ENCODE measurements at places on chromosomes 6 and 20.

DNA sequence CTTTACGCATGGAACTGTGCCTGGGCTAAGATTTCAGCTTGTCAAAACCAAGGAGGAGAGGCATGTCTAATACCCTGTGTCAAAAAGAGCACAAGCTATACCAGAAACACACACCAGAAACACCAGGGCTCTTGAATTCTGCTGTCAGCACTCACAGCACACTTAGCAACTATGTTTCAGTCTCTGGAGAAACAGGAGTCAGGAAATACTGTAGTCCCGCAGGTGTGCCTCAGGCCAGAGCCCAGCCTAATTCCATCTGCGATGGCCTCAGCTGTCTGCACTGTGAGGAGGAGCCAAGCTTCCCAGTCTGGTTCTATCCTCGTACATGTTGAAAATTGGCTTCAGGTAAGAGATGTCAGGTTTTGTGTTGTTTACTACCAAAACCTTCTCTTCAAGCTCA lies 31.6 kb downstream of the MTRES1 start:
- DNase-seq: no peak

DNA sequence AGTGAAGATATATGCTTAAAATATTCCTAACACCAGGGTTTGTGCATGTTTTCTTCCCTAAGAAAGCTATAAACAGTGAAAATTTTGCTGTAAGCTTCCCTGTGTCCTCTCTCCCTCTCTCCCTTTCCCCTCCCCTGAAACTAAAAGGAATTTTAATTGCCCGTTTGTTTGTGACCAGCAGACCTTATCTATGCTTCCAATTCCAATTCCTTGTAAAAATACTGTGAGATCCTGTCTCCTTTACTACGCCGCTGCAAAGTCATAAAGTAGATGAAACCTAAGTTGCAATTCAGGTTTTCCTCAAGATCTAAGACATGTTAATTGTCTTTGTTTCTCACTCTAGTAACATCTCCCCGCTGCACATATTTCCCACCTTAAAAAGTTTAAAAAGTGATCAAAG lies 82.3 kb downstream of the DNAH8 start:
- DNase-seq: no peak

DNA sequence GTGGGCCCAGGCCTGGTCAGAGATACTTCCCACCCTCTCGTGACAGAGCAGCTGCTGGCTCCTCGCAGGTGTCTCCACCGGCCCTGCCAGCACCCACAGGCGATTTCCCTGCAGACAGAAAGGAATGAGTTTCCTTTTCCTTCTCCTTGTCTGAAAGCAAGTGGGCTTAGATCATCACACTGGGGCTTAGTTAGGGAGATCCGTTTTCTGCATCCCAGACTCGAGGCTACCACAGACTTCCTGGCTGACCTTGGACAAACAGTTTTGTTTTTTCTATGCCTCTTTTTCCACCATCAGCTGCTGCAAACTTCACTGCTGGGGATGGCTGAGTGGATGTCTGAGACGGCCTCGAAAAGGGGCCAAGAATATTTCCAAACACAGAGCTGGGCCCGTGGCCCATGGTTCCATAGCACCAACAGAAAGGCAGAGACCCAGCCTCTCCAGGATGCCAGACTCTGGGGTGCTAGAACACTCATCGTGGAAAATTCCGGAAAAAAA lies 86.5 kb downstream of the BANF2 start:
- peak; percentile 35 for DNase-seq

DNA sequence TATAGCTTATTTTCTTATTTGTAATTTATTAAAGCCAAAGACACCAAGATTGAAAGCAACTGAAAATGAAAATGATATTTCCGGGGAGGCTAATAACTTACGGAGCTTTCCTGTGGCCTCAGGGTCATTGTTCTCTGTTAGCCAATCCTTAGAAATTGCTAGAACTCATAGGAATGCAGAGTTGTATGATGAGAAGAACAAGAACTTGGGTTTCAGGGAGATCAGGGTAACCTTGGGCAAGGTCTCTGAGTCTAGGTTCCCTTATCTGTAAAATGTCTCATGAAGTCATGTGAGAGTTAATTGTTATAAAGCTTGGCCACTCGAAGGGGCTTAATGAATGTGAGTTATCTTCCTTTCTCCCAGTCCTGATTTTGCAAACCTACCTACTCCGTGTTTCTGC lies 20.1 kb upstream of the SERINC3 start:
- no peak for DNase-seq

- no peak for DNase-seq
These were observed 54.0 kb upstream of the SNX9 start for GRCh38 chr6:157768863-157769551.
